Epithelial cell of prostate (primary cell): ENCODE measurements at places on chromosomes 13 and 19.

GRCh38 chr19:56114778-56115110 lies 6.4 kb downstream of the ZNF787 start:
- DNase-seq = no peak

GRCh38 chr19:49472936-49473335 lies 1.1 kb upstream of the FLT3LG start:
- DNase-seq = no peak

DNA sequence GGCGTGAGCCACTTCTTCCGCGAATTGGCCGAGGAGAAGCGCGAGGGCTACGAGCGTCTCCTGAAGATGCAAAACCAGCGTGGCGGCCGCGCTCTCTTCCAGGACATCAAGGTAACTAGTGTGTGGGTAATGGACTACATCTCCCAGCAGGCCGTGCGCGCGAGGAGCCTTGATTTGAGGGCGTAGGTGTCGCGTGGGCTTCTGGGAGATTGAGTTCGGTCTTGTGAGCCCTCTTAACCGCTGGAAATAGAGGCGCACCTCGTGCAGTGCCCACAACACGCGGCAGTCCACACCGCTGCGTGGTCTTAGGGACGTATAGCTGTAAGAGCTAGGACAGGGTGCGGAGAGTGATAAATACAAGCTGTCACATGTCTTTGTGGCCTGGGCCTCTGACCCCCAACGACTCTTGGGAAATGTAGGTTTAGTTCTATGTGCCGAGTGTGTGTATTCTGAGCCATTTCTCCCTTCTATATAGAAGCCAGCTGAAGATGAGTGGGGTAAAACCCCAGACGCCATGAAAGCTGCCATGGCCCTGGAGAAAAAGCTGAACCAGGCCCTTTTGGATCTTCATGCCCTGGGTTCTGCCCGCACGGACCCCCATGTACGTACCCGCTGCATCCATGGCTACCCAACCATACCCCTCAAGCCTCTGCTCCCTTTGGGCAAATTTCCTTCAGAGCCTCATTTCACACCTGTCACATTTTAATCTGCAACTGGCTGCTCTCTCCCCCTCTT lies 864 bp downstream of the FTL start:
- DNase-seq = no peak

DNA sequence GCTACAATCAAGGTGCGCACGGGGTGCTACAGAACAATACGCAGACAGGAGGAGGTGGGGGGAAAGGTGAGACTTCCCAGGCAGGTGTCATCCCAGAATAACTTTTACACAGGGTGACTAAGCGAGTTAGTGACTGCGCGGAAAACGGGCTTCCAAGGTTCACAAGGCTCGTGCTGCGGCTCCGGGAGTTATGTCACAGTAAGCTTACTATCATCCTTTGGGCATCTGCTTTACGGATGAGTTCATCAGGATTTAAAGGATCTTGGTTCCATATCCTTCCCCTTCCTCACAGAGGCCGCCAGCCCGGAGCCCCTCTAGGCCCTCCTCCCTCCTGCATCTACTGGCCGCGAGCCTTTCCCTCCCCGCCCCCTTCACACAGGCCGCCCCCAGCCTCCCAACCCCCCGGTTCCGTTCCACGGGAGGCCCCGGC lies 474 bp upstream of the IFT88 start:
- DNase-seq = peak; percentile 73

GRCh38 chr19:50162988-50163387 lies at the start of gene IZUMO2:
TSS of gene IZUMO2 (minus strand) at chr19:50163281. CDS start at chr19:50163194, 87 bp downstream.
- DNase-seq = no peak

- DNase-seq = no peak
Observed at GRCh38 chr19:1105008-1105872, 1.4 kb downstream of the GPX4 start.

DNA sequence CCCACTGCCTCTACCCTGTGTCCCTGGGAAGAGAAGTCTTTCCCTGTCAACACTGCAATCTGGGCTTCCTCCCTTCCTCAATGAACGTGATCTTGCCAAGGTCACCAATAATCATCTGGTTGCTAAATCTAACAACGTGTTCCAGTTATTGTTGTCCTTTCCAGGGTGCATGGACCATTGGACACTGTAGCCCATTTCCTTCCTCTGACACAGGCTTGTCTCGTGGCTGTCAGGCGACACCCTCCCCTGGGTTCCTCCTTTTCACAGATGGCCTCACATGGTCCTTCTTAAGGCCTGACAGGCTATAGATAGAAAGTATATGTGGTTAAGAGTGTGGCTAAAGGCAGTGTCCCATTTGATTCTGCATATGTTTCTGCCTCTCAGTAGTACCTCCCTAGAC lies 67.7 kb upstream of the STARD13 start:
- DNase-seq = no peak

DNA sequence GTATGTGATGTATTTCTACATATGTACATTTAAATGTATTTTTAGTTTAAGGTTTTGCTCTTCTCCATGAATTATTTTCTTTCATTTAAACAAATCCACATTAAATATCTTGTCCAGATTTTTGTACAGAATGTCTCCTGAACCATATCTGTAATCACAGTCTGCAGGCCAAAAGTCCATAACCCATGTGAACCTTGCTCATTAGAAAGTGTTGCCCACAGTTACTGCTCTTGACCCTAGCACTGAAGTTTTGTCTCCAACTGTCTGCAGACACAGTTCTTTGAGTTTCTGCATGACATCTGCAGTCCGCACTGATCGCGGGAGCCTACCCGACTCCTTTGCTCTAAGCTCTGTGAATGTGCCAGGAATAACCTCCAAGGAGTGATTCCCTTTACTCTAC lies 626.2 kb upstream of the SLC10A2 start:
- no peak for DNase-seq

DNA sequence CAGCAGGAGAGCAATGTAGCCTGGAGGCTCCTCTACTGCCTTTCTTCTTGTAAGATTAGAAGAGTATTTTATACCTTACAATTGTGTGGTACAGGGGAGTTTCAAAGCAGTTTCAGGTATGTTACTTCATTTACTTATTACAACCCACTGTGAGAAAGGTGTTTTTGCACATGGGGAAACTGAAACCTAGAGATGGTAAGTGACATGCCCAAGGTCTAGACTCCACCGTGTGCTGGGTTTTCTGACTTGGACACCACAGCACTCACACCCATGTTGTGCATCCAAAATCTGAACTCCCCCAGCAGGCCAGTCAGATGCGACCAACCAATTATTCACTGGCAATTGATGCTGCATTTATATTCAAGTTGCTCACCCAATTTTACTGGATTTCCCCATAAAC lies 22.8 kb downstream of the ERICH6B start:
- DNase-seq = no peak

GRCh38 chr13:73481886-73482445 lies 423.2 kb downstream of the KLF5 start:
- DNase-seq = no peak

GRCh38 chr13:74142257-74142656 lies 8.1 kb upstream of the KLF12 start:
- DNase-seq = no peak

GRCh38 chr13:36108342-36108741 lies 22.8 kb downstream of the DCLK1 start:
- no peak for DNase-seq

GRCh38 chr13:96511587-96511986 lies 421.7 kb downstream of the HS6ST3 start:
- no peak for DNase-seq

DNA sequence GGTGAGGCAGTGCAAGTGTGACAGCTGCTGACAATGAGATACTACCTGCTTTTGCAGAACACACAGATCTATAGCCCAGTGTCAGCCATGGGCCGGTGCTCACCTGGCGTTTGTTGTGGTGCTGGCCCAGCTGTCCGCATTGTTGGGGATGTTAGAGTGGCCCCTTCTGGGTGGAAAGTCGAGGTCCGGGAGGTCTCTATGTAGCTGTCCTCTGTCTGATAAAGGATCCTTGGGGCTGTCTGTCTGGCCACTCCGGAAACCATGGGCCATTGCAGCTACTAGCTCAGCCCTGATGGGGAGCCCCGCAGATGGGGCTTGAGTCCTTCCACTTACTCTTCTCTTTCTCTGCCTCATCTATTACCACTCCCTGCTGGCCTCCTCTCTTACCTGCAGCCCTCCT lies 181.5 kb upstream of the TSHZ3 start:
- DNase-seq = no peak

DNA sequence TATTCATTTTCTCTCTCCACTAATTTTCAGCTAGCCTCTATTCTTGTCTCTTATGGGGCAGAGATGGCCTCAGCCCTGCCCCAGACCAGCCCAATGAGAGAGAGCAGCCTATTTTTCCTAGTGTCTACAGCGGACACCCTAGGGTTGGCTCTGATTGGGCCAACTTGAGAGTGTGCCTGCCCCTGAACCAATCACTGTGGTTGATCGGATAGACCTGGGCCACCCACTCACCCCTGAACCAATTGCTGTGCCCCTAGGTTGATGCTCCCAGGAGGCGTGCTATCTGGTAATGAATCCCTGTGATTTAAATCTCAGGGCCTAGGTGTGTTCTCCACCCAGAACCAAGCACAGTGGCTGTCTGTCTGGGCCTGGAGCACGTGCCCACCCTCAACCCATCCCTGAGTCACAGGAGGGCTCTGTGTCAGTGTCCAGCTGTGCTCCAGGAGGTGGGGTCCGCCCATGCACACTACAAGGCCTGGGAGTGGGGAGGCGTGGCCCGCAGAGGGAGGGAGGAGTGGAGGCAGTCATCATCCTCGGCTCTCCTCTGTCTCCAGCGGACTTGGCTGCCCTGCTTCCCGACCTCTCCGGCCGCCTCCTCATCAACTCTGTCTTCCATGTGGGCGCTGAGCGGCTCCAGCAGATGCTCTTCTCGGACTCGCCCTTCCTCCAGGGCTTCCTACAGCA lies 14.9 kb upstream of the SCN1B start:
- no peak for DNase-seq

DNA sequence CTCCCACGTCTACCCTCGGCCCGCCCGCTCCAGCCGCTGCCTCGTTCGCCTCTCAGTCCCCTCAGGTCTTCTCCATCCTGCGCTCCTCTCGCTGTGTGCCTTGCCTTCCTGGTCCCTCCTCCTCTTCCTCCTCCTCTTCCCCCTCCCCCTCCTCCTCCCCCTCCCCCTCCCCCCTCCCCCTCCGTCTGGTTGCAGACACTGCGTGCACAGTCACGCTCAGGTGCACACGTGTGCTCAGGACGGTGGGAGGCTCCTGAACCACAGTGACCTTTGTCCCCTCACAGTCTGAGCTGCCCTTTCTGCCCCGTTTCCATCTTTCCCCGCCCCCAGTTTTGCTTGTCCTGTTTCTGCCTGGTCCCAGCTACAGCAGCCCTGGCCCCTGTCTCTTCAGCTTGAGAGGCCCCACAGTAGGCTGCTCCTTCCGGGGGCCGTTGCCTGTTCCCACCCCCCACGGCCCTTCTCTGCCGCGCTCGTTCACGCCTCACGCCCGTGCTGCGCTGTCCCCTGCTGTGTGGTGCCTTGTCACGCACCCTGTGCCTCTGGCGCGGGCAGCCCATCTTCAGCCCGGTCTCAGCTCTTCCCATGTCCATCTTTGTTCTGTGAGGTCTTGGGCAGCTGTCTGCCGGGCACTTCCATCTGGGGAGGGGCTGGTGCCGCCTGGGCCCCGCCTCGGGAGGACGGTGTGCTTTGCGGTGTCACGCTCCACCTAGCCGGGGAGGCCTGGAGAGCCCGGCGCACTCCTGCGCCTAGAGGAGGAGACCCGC lies 13.8 kb upstream of the RPS15 start:
- DNase-seq = no peak

- DNase-seq = peak; percentile 10
Observed at GRCh38 chr19:40974633-40975037, 16.4 kb upstream of the CYP2B6 start.

GRCh38 chr13:105552078-105552477 lies 983.4 kb downstream of the EFNB2 start:
- DNase-seq = no peak

- DNase-seq = no peak
Observed at GRCh38 chr13:74287724-74288169, 153.5 kb upstream of the KLF12 start.

GRCh38 chr19:33302974-33303790 lies 848 bp upstream of the CEBPA start:
- no peak for DNase-seq

DNA sequence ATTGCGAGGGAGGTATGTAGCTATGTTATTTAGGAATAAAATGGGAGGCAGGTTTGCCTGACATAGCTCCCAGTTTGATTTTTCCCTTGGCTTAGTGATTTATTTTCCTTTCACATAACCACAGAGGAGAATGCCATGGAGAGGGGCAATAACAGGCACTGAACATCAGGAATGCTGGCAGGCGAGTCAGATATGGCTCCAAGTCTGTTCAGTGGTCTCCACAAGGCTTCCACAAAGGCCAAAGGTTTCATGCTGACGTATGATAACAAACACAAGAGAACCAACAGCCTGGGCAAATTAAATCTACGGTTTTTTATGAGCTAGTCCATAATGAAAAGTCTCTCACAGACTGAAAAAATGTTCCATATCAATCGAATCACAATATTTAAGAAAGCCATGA lies 66.7 kb downstream of the SUCLA2 start:
- no peak for DNase-seq

GRCh38 chr13:27569405-27569804 lies 50.9 kb downstream of the LNX2 start:
- DNase-seq = peak; percentile 48

- no peak for DNase-seq
Observed at GRCh38 chr13:40508127-40508526, 158.3 kb downstream of the FOXO1 start.

GRCh38 chr19:29217616-29218015 lies 4.7 kb upstream of the UQCRFS1 start:
- DNase-seq = no peak

DNA sequence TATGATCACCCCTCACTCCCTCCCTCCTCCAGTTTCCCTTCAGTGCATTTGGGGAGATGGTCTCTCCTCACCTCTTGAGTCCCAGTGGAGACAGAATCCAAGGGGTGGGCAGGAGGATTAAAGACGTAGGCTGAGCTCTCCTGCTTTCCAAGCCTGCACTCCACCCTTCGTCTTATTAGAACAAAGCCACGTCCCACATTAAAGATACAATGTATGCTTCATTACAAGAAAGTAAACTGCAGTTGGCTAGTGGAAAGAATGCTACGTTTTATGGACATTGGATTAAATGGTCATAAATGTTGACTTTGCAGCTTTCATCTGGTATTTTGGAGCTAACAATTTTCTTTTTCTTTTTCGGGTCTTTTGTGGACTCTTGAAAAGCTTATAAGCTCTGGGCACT lies 1.5 kb upstream of the KLK11 start:
- no peak for DNase-seq

GRCh38 chr13:108263621-108264355 lies 5.7 kb upstream of the TNFSF13B start:
- no peak for DNase-seq

- no peak for DNase-seq
Observed at GRCh38 chr19:16146112-16146511, 2.6 kb downstream of the HSH2D start.

- DNase-seq = no peak
Observed at GRCh38 chr19:39919976-39920375, 14.5 kb downstream of the FCGBP start.

GRCh38 chr13:101916775-101917474 lies 464.4 kb downstream of the ITGBL1 start:
- no peak for DNase-seq
